ENCODE measurements at places on chromosomes 7 and 10.

GRCh38 chr7:151057506-151057988 lies at the start of gene CDK5:
Gene CDK5 (minus strand): TSS chr7:151057897. CDS start chr7:151057848, 49 bp downstream.
- no peak for DNase-seq

DNA sequence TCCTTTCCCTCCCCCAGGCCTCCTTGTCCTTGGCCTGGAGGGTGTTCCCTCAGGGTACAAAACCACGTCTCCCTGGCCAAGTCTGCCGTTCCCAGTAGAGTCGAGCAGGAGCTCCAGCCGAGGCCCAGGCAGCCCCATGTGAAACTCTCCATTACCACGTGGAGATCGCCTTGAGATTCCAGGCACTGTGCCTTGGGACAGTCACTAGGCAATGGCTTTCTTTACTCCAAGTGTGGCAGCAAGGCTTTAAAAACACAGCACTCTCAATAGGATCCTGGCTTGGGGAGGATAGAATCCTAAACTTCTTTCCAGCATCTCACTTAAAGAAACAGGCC lies 57.5 kb downstream of the PLXNA4 start:
- DNase-seq, result no peak

- no peak for DNase-seq
These were observed 191.3 kb downstream of the MYOF start for GRCh38 chr10:93290661-93291354.

DNA sequence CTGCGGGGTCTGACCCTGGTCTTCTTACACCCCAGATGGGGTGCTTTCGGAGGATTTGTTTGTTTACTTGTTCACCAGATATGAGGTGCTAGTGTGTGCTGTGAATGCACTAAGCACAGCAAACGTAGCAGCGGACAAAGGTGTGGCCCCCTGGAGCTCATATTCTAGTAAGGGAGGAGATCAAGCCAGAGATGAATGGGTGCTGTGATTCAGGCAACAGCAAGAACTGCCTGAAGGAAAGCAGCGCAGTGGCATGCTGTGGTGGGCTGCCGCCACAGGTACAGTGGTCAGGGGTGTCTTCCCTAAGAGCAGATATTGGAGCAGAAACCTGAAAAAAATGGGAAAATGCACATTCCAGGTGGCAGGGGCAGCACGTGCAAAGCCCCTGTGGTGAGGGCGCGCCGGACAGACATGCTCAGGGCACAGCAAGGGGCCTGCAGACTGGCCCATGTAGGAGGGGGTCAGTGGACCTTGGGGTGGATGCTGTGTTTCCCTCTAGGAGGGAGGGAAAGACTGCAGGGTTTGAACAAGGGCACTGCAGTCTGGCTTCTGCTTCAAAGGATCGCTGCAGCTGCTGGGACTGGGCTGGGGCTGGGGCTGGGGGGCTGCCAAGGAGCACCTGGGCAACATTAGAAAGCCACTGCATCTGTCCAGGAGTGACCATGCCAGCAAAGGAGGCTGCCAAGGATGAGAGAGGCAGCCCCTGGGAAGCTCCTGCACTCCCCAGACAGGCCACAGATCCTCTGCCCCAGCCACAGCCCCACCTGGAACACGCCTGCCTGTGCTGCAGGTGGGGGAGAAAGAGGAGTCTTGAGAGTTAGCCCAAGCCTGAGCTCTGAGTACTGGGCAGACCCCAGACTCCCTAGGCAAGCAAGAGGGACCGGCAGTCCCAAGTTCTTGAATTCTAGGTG lies 927 bp upstream of the DEPP1 start:
- no peak for DNase-seq

GRCh38 chr7:1851721-1852516 lies 181.8 kb downstream of the ELFN1 start:
- no peak for DNase-seq
